Activated T-helper 1 cell treated with Interleukin-2 at 50 U/mL for 16 hours (primary cell): ENCODE measurements at places on chromosomes 12 and 14.

DNA sequence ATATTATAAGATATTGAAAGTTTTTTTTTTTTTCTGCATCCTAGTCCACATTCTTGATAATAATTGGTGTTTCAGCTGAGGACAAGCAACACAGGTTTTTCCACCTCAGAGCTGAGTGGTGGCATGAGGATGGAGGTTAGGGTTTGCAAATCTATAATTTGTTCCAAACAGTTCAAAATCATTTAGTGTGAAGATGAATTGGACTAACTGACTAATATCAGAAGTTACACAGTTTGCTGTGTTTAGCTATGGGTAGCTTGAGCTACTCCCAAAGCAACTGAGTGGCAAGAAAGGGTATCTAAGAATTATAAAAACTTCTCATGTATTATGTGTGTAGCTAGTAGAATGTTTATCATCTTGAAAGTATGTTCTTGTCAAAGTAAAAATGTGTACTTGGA lies 17.1 kb downstream of the EID3 start:
- DNase-seq = no peak

- DNase-seq = no peak
Observed at GRCh38 chr12:114480337-114481199, 74.6 kb upstream of the TBX5 start.

GRCh38 chr14:28468191-28469151 lies 298.1 kb upstream of the FOXG1 start:
- no peak for DNase-seq

DNA sequence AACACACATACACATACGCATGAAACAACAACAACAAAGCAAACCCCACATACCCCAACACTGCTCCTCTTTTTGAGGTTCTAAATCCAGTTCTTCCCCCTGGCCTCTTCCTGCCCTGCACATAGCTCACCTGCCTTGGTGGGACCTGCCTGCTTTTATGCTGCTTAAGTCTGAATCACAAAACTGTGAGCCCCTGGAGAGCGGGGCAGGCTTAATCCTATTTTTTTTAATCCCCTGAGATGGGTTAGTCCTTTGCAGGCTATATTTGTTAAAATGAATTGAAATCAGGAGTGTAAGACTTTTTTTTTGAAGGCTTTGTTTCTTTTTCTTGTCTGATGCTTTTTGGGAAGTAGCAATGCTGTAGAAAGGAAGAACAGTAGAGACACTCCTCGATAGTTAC lies 84.6 kb upstream of the MAX start:
- no peak for DNase-seq

DNA sequence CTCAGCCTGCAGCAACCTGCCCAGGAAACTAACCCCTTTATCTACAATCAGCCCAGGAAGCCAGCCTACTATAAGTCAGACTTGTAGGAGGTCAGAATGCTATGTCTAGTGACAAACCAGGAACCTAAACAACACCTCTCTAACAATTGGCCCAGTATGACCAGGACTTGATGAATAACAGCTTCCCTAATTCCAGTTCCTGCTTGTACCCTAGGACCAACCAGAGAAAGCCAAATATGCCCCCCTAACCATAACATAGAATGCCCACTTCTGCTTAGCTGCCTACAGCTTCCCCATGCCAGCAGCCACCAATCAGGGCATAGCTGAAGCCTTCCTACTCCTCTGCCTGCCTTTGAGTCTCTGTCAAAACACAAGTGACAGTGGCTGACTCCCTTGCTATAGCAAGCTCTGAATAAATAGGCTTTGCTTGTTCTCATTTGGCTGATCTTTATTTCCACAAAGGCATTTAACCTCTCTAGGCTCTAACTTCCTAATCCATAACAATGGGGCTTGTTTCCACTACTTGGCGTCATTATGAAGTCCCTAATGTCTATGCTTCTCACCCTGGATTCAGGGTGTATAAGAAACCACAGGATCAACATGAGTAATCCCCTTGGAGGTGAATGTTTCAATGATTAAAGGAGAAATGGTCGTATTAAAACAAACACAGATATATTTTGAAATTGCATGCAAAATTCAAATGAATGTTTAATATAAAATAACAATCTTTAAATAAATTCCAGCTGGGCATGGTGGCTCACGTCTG lies 220.2 kb downstream of the ANO6 start:
- no peak for DNase-seq

DNA sequence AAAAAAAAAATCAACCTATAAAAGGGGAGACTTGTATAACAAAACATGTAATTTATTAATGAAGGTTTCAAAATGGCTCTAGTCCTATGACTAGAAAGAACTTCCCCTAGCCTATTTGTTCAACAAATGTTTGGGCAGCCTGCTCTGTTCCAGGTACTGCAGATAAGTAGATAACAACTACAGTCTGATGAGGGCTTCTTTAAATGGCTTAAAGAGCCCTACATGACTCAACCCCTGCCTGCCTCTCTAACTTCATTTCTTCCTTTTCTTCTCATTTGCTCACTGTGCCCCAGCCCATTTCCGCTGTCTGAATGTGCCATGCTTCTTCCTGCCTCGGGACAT lies 21.5 kb downstream of the ALDH6A1 start:
- DNase-seq = no peak

DNA sequence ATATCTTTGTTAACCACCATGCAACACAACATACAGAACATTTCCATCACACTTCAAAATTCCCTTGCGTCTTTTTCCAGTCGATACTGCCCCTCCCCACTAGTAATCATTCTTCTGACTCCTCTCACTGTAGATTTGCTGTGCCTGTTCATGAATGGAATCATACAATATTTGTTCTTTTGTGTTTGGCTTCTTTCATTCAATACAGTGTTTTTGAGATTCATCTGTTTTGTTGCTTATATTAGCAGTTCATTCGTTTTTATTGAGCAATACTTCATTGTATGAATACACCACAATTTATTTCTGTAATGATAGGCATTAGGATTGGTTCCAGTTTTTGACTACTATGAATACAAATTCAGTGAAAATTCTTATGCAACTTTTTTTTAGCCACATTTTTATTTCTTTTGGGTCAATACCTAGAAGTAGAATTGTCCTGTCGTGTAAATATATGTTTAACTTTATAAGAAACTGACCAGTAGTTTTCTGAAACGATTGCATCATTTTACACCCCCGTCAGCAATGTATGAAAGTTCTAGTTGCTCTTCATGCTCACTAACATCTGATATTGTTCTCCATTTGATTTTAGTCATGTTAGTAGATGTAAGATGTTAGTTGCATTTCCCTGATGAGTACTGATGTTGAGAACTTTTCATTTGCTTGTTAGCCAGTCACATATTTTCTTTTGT lies 127.5 kb downstream of the TGFB3 start:
- DNase-seq = no peak

DNA sequence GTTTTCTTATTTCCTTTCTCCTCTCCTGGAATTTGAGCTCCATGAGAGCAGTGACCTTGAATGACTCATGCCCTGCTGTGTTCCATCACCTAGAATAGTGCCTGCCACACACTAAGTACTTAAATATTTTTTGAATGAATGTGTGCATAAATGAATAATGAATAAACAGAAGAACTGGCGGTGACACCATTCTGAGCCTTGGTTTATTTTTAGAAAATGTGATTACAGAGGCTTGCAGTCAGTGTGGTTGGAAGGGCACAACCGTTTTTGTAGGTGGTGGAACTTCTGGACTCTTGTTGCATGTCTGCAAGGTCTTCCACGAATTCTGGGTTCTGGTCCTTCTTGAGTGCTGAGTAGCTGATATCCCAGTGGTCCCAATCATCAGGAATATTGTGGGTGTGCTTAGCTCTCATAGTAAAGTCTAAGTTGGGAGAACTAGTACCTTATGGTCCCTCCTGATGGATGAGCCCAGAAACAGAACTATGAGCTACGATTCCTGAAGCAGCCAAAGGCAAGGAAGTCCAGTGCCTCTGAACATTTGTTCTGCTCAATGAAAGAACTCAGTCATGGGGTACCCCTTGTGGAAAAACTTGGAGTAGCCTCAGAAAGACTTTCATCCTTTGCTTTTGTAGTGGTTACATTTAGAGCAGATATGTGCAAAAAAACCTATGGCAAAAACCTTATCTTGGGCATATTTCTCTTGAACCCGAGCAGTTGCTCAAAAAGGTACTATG lies 28.8 kb upstream of the BHLHE41 start:
- no peak for DNase-seq

- no peak for DNase-seq
Observed at GRCh38 chr12:108879615-108880254, at the start of gene DAO. Gene DAO (plus strand): TSS chr12:108880092. CDS start chr12:108885007, 4,915 bp downstream.
